ENCODE measurements at places on chromosomes 5 and 9. TPM values are rescaled to one million over a fixed set of nuclear protein-coding genes. Genes with fewer than 3 reads are reported as not detected.
A peak's percentile ranks its signal among the peaks of the same experiment; 100 is the strongest.

GRCh38 chr9:136578626-136578914 is 32.7 kb upstream of the NOTCH1 start:
- H3K4me1 ChIP-seq: no peaks in the 10 kb centered on the region
- no peaks in the 10 kb centered on the region for H3K27me3 ChIP-seq
- no peaks in the 10 kb centered on the region for H3K36me3 ChIP-seq
- no peak for DNase-seq

- H3K4me3 ChIP-seq: no peak overlapping the region
- H3K27ac ChIP-seq: no peak overlapping the region
- H3K4me1 ChIP-seq: no peaks in the 10 kb centered on the region
These were observed 21.2 kb downstream of the DYNC2I2 start for GRCh38 chr9:128635266-128636023.

GRCh38 chr9:131053896-131054295 is 42.4 kb upstream of the AIF1L start:
- no peaks in the 10 kb centered on the region for H3K36me3 ChIP-seq
- no peak for DNase-seq
- peaks cover 38% of the 10 kb centered on the region for H3K27me3 ChIP-seq
- no peak overlapping the region for H3K4me3 ChIP-seq

GRCh38 chr5:141695627-141696215 is 13.7 kb upstream of the ARAP3 start:
- peaks cover 15% of the 10 kb centered on the region for H3K4me1 ChIP-seq
- no peak for DNase-seq
- H3K36me3 ChIP-seq: no peaks in the 10 kb centered on the region
- H3K27me3 ChIP-seq: peaks cover 18% of the 10 kb centered on the region
- no peak overlapping the region for H3K4me3 ChIP-seq

GRCh38 chr9:5445886-5446285 is 4.5 kb upstream of the CD274 start:
- H3K4me3 ChIP-seq: no peak overlapping the region
- no peaks in the 10 kb centered on the region for H3K27me3 ChIP-seq
- H3K27ac ChIP-seq: no peak overlapping the region
- peaks cover 22% of the 10 kb centered on the region for H3K4me1 ChIP-seq

- H3K4me3 ChIP-seq: no peak overlapping the region
- no peak overlapping the region for H3K27ac ChIP-seq
- H3K27me3 ChIP-seq: no peaks in the 10 kb centered on the region
- peaks cover 5% of the 10 kb centered on the region for H3K4me1 ChIP-seq
- DNase-seq: no peak
These were observed 79.2 kb upstream of the TBCA start for GRCh38 chr5:77855369-77855768.

DNA sequence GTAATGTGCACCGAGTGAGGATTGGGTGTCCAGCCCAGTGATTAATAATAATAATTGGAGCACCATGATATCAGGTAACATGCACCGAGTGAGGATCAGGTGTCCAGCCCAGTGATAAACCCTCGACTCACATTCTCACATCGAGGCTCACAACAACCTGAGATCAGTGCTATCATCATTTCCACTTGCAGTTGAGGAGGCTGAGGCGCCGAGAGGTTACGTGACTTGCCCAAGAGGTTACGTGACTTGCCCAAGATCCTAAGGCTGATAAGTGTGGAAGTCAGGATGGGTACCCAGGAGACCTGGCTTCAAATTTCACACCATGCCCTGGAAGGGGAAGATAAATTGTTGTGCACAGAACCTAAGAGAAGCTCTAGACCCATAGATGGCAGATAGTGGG is 189.4 kb downstream of the MED10 start:
- H3K4me1 ChIP-seq: no peaks in the 10 kb centered on the region
- H3K4me3 ChIP-seq: no peak overlapping the region
- no peaks in the 10 kb centered on the region for H3K27me3 ChIP-seq
- H3K27ac ChIP-seq: no peak overlapping the region
- H3K36me3 ChIP-seq: no peaks in the 10 kb centered on the region

DNA sequence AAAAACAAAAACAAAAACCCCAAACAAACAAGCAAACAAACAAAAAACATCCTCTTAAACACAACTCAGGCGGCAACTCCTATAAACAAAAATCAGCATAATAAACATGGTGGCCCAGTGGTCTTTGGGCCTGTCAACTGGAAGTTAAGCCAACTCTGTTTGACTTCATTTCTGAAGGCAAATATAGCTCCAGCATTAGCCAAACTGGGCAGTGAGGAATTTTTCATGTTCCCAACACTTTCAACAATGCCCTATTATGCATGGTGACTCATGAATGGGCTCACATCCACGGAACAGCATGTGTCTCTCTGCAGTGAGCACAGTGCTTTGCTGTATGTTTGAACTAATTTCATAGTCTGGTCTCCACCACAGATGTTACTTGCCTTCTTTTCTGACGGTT is 143.9 kb upstream of the STC2 start:
- no peaks in the 10 kb centered on the region for H3K4me1 ChIP-seq
- H3K4me3 ChIP-seq: no peak overlapping the region
- no peaks in the 10 kb centered on the region for H3K36me3 ChIP-seq
- H3K27me3 ChIP-seq: no peaks in the 10 kb centered on the region

- H3K4me3 ChIP-seq: no peak overlapping the region
- H3K36me3 ChIP-seq: no peaks in the 10 kb centered on the region
- H3K27ac ChIP-seq: no peak overlapping the region
- DNase-seq: no peak
- no peaks in the 10 kb centered on the region for H3K27me3 ChIP-seq
These were observed 153.2 kb downstream of the NTRK2 start for GRCh38 chr9:84822589-84823233.

GRCh38 chr9:16417749-16418148 is 452.7 kb downstream of the BNC2 start:
- no peaks in the 10 kb centered on the region for H3K36me3 ChIP-seq
- no peaks in the 10 kb centered on the region for H3K4me1 ChIP-seq
- no peak overlapping the region for H3K27ac ChIP-seq
- no peaks in the 10 kb centered on the region for H3K27me3 ChIP-seq

DNA sequence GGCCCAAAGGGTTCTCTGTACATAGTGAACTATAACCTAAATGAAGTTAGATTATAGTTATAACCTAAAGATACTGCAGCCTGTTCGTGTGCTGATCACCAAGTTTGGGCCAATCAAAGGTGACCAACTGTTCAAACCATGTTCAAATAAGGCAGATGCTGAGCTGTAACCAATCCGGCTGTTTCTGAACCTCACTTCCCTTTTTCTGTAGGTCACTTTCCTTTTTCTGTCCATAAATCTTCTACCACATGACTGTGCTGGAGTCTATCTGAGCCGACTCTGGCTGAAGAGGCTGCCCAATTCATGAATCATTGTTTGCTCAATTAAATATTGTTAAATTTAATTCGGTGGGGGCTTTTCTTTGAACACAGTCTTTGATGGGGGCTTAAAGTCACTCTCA is 1920.2 kb downstream of the MAT2B start:
- no peak overlapping the region for H3K4me3 ChIP-seq
- no peak for DNase-seq
- H3K4me1 ChIP-seq: no peaks in the 10 kb centered on the region
- no peak overlapping the region for H3K27ac ChIP-seq

- no peaks in the 10 kb centered on the region for H3K4me1 ChIP-seq
- H3K4me3 ChIP-seq: no peak overlapping the region
- no peaks in the 10 kb centered on the region for H3K36me3 ChIP-seq
These were observed 79.9 kb downstream of the ISOC1 start for GRCh38 chr5:129174480-129174879.

DNA sequence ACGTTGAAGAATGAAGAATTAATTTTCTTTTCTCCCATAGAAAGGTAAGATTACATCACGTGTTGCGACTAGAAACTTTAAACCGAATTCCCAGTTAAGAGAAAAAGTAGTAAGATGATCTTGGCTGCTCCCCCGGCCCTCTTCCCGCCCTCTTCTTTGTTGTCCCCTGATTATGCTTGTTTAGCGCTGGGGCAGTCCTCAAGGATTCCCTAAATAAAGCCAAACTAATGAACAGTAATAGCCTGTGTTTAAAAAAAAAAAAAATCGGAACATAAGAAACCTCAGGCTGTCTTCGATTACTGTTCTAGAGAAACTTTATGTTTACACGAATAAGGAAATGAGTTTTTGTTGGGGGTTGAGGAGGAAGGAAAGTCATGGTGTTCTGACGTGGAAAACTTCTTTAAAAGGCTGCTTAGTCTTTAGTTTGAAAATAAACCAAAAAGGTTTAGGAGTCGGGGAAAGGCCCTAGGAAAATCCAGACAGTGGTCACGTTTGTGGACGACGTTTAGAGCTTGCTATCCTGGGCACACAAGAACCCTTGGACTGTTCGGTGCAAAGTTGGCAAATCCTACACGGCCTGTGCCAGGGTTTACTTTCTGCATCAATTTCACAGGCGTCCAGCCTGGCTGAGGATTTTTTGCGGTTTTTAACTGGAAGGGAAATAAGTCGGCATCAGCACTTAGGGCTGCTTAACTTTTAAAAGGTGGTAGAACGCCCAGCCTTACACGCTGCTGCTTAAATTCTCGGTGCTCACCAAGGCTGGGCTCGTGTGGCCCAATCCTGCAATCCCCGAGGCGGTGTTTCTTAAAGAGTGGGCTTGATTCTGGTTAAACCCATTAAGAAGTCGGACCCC is 1.1 kb upstream of the MAT2B start:
- DNase-seq: peak; percentile 44
- no peaks in the 10 kb centered on the region for H3K27me3 ChIP-seq
- peak overlapping the region; percentile 61 for H3K4me3 ChIP-seq

DNA sequence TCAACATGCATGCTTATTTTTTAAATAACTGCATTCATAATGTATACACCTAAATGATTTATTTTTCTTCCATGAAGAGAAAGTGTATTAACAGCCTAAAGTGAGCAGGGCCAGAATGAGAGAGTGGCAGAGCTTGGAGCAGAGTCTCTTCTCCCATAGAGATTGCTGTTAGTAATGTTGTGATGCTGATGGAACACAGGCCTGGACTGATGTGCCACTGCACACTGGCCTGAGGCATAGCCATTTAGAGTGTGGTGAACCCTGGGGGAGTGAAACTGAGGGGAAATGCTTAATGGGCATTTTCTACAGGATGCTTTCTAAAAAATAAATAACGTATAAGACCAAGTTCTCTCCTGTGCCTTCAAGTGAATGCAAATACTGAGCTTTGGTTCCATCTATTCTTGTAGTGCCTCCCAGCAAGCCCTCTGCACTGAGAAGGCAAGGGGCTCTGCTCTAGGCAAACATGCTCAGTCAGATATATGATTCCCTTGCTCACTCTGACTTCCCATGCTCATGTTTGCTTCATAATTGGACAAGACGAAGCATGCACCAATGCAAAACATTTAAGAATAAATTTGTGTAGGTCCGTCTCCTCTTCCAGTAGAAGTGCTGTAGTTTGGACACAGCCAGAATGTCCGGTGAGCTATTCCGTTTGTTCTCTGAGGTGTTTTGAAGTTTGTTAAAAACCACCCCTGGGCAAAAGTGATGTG is 185.7 kb downstream of the PBX3 start:
- no peak overlapping the region for H3K4me3 ChIP-seq
- H3K27ac ChIP-seq: no peak overlapping the region
- H3K4me1 ChIP-seq: no peaks in the 10 kb centered on the region
- DNase-seq: no peak

DNA sequence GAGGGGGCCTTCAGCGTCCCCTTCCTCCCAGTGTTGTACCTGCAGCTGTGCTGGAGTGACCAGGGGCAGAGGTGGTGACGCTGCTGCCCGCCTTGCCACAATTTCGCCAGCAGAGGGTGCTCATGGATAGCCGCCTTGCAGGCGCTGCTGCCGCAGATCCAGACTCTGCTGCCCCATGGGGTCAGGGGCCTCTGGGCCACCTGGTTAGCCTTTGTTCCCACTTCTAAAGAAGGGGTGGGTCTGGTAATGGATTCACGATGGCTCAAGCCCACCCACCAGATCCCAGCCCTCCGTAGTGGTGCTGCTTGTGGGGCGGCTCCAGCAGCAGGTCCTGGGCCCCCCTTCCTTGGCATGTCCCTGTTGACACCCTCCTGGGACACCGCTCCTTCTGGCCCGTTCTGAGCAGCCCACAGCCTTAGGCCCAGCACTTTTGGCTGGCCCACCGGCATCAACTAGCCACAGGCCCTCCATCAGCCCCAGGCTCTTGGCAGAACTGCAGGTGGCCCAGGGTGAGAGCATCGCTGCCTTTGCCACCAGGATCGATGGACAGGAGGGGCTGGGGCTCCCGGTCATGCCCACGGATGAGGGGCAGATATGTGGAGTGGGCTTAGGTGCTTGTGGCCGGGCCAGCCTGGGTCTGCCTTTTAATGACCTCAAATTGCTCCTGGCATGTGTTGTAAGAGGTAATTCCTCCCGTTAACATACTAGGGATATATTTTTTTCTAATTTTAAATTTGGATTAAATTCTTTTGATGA is 57.2 kb downstream of the COL5A1 start:
- no peaks in the 10 kb centered on the region for H3K4me1 ChIP-seq
- H3K4me3 ChIP-seq: no peak overlapping the region
- H3K27ac ChIP-seq: no peak overlapping the region
- no peaks in the 10 kb centered on the region for H3K27me3 ChIP-seq
- DNase-seq: no peak
- H3K36me3 ChIP-seq: no peaks in the 10 kb centered on the region

- H3K4me3 ChIP-seq: no peak overlapping the region
- H3K36me3 ChIP-seq: no peaks in the 10 kb centered on the region
- H3K4me1 ChIP-seq: no peaks in the 10 kb centered on the region
- no peak overlapping the region for H3K27ac ChIP-seq
- no peak for DNase-seq
These were observed 43.6 kb upstream of the C5orf46 start for GRCh38 chr5:147949711-147950573.

- no peak overlapping the region for H3K4me3 ChIP-seq
- DNase-seq: no peak
- H3K27ac ChIP-seq: no peak overlapping the region
- no peaks in the 10 kb centered on the region for H3K36me3 ChIP-seq
- H3K27me3 ChIP-seq: no peaks in the 10 kb centered on the region
These were observed 758.3 kb downstream of the DNAH5 start for GRCh38 chr5:13186177-13186576.

- H3K4me3 ChIP-seq: no peak overlapping the region
- no peak for DNase-seq
- H3K4me1 ChIP-seq: no peaks in the 10 kb centered on the region
- H3K27me3 ChIP-seq: no peaks in the 10 kb centered on the region
- no peaks in the 10 kb centered on the region for H3K36me3 ChIP-seq
These were observed 54.3 kb upstream of the BOD1 start for GRCh38 chr5:173670791-173671120.

DNA sequence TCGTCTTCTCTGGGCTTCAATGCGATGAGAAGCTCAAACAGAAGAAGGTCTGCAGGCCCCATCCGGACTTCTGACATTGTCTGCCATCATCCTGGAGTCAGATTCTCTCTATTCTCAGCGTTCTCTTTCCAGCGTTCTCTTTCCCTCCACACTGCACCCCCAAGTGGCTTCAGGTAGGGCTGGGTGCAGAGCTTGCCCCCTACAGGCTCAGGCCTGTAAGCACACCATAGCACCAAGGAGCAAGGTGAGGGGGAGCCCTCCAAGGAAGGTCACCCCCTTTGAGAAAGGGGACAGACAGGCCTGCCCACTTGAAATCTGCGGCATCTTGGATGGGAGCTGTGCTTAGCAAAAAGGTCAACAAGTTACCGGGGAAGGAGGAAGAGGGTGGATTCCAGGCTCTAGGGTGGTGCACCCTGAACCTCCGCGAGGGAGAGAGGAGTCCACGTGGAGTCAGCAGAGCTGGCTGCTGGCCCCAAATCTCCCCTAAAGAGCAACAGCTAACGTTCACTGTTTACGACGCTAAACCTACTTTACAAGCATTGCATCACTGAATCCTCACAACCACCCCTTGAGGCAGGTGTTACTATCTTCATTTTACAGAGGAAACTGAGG is 27.5 kb downstream of the GPX3 start:
- no peaks in the 10 kb centered on the region for H3K27me3 ChIP-seq
- no peak for DNase-seq
- no peak overlapping the region for H3K4me3 ChIP-seq

GCNT4 gene
- total RNA-seq: 1.4 TPM

ZBTB26 gene
- total RNA-seq: 4.8 TPM

LVRN gene
- total RNA-seq: 0.18 TPM

SCGB3A2 gene
- not detected for total RNA-seq

ICE1 gene
- total RNA-seq: 38.7 TPM

EGFLAM gene
- not detected for total RNA-seq

SOX30 gene
- 0.09 TPM for total RNA-seq

GRIA1 gene
- not detected for total RNA-seq

All from CD8-positive, alpha-beta memory T cell (primary cell).